ENCODE measurements at places on chromosomes 11 and 22. TPM values are rescaled to one million over a fixed set of nuclear protein-coding genes. Genes with fewer than 3 reads are reported as not detected.

- no peak for DNase-seq
These were observed 1270.2 kb downstream of the BRD1 start for GRCh38 chr22:48557473-48557872.

GRCh38 chr11:19714387-19715363 is 2.0 kb downstream of the NAV2 start:
- peak; percentile 85 for DNase-seq

DNA sequence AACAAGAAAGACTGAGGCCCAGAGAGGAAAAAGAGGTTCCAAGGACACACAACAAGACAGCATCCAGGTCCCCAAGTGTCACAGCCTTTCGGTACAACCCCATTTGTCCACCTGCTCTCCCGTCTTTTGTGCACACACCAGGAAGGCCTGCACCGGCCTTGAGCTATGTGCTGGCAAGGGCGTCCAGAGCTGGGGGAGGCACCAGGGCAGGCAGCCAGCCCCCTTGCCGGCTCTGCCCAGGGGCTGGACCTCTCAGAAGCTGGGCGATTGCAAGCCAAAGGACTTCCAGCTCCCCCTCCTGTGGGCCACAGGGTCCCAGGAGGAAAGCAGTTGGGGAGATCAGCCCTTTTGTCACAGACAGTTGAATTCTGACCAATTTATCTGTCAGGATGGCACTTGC is 210.5 kb downstream of the MN1 start:
- no peak for DNase-seq

- no peak for DNase-seq
These were observed 108.2 kb downstream of the WNT7B start for GRCh38 chr22:45868571-45869339.

GRCh38 chr22:35212009-35212408 is 45.3 kb upstream of the HMGXB4 start:
- DNase-seq: peak; percentile 70

Gene PLA2G3
- not detected for total RNA-seq

Gene OR51B4
- total RNA-seq: 12.8 TPM

DNA sequence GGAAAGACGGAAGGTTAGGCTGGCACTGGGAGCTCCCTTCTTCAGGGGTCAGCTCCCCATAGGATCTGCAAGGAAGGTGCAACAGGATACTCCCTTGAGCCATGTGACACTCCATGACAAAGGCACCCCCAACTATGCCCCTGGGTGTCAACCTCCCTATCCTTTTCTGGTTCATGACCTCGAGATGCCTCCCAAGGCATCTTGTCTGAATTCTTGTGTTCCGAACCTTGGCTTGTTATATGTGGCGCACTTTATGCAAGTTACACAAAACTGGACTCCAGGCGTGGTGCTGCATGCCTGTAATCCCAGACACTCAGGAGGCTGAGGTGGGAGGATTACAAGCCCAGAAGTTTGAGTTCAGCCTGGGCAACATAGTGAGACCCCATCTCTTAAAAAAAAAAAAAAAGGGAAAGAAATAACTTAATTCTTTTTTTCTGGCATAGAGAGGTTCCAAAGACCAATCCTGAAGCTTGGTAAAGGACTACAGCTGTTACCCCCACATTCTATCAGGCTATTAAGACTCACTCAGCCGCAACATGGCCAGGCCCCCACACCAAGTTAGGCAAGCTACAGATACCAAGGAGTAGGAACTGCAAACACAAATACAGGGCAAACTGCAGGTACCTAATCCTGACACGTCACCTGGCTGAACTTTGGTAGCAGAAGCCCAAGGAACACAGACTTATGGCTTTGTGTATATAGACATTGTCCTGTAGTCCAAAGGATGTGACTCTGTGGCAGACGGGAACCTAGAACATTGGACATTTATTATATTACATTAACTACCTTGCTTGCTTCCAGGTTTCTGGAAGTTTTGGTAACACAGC is 1.4 kb downstream of the C11orf24 start:
- no peak for DNase-seq

DNA sequence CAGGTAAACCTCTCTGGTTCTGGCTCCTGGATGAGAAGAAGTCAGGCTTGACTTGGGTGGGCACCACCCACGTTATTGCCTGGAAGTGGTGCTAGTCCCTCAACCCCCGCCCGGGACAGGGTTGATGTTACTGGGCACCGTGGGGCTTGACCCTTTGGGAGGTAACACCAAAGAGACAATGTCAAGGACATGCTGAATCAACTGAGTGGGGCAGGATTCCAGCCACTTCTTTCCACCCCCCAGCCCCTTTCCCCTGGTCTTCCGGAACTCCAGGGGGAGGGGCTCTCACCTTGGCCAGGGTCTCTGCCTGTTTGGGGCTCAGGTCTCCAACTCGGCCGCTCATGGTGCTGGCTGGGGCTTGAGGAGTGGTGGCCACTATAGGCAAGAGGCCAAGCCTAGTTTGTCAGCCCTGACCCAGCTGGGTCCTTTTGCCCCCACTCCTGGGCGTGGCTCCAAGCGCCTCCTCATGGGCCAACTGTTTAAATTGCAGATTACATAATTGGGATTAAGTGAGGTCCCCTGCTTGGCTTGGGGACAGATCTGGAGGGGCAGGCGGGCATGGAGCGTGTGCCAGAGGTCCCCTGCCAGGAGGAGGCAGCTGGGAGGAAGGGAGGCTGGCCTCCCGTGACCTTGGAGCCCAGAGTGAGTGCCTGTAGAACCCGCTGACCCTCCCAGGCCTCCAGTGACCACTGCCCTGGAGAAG is at the start of gene SEC14L3:
TSS of gene SEC14L3 (minus strand) at position 402 of the 703 bp plus-strand sequence. CDS start at position 343, 59 bp downstream.
- no peak for DNase-seq

Gene OR2D2
- not detected for total RNA-seq

Gene OR5B21
- not detected for total RNA-seq

- DNase-seq: no peak
These were observed 12.8 kb downstream of the DGCR2 start for GRCh38 chr22:19109198-19110063.

- DNase-seq: no peak
These were observed 232.5 kb downstream of the RAB38 start for GRCh38 chr11:87942786-87943185.

Gene KIAA0930
- total RNA-seq: 92.5 TPM

Gene OR5AR1
- not detected for total RNA-seq

- no peak for DNase-seq
These were observed 30.7 kb upstream of the TOLLIP start for GRCh38 chr11:1340111-1340510.

DNA sequence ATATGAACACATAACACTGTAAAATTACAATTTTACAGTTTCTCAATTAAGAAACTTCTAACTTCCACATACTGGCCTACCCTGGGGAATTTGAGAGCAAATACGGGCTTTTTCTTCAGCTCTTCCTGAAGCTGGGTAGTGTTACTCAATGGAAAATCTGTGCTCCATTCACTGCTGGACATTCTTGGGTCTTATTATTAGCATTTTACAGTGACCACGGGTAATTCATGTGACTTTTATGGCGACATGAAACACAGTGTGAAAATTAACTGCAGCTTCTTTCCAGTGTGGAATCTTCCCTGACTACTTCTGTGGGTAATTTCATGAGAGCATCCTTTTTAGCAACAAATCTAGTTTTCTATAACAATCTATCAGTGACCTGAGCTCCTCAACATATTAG is 423.7 kb upstream of the ANO5 start:
- DNase-seq: no peak

GRCh38 chr22:24303007-24303406 is 32.4 kb downstream of the SPECC1L start:
- DNase-seq: no peak

DNA sequence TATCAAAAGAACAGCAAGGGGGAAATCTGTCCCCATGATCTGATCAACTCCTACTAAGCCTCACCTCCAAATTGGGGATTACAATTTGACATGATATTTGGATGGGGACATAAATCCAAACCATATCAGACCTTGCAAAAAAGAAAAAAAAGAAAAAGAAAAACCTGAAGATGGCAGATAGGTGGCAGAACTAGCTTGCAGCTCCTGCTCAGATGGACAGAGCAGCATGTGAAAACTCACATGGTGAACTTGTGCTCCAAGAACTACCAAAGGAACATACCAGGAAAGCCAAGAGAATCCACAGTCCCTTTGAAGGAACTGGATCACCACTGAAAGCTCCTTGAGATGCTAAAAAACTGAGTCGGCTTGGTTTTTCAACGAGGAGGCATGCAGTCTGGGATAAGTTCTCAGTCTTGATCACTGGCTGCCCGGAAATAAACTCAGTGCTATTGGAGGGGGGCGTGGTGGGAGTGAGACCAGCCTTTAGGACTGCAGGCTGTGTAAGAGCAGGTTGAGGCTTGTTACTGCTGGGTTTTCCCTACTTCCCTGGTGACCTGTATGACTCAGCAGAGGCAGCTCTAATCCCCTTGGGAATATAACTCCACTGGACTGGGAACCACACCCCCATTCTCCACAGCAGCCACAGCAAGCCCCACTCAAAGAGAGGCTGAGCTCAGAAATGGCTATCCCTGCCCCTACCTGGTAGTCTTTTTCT is 358.3 kb upstream of the ARHGAP42 start:
- DNase-seq: peak; percentile 77

DNA sequence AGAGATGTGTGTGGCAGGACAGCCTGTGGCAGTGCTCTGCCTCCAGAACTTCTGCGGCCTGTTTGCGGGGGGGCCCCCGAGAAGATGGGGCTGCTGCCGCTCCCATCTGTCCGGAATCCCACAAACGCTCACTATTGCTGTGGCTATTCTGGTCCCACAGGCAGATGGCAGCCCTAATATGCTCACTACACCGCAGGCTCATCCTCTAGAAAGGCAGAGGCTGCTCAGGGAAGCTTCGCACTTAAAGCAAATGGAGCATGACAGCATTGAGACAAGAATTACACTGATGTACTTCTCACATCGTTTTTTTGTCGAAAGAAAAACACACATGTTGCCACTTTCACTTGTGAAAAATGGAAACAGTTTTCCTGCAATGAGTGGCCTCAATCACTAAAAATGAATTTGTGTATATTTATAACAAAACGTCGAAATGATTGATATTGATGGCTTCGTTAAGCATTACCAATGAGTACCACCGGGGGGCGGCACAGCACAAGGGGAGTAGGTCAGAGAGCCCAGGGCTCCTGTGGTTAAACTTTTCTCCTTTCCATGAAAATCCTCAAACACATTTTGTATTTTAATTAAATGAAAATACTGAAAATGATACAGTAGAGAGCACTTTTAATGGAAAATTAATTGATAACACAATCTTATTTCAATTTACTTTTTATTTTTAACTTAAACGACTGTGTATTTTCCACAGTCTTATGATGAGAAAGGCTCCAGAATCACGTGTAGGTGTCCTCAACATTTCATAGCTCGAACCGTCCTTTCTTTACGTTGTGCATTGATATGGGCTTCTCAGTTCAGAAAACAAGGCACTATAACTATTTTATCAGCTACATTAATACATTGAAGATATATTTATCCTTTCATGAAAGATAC is 69.1 kb downstream of the CTTN start:
- peak; percentile 52 for DNase-seq

Gene RHOD
- 14.6 TPM for total RNA-seq

DNA sequence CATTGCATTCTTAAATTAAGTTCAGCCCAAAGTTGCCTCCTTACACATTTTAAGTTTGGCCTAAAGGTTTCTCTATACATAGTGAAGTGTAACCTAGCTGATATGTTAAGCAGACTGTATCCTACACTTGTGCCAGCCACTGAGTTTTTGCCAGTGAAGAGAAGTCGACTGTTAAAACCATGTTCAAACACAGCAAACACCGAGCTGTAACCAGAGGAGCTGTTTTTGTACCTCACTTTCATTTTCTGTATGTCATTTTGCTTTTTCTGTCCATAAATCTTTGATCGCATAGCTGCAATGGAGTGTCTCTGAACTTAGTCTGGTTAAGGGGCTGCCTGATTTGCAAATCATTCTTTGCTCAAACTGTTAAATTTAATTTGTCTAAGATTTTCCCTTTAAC is 403.7 kb downstream of the LUZP2 start:
- DNase-seq: no peak

Gene BLID
- 1.5 TPM for total RNA-seq

Gene PDE2A
- 8.8 TPM for total RNA-seq

Gene TUB
- total RNA-seq: 6.0 TPM

GRCh38 chr11:26575946-26576345 is 3.9 kb upstream of the MUC15 start:
- DNase-seq: no peak

Gene VSIG2
- not detected for total RNA-seq

DNA sequence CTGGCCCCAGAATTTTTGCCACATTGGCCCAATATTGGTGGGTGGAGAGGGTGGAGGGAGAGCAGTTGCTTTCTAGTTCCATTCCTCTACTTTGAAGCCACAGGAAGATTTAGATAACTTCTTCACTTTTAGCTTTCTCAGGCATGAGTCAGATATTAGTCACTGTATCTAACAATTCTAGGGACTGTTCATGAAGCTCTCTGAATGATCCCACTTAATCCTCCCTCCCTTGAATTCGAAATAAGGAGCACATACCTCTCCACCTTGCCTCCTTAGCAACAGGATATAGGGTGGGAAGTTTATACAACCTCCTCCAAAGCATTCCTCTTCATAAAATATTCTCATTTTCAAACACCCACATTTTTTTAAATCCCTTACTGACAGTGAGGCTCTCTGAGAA is 13.5 kb downstream of the FSHB start:
- DNase-seq: peak; percentile 97

GRCh38 chr11:100612766-100613165 is 74.3 kb upstream of the ARHGAP42 start:
- DNase-seq: no peak

Gene OR56B1
- total RNA-seq: not detected

DNA sequence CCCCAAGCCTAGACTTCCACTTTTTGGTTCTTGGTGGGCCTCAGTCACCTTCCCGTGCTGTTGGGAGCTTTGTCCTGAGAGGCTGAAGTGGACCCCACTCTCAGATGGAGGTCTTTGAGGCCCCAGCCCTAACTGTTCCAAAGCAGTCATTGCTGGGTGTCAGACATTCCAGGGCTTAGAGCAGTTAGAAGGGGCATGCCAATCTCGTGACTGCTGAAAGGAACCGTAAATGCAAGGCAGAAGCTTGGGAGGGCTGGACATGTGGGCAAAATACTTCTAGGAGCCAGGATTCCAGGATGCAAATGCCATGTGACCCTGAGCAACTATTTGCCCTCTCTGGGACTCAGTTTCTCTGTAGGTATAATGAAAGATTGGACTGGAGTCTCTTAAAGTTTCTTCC is 118.8 kb upstream of the CRYBB3 start:
- no peak for DNase-seq

DNA sequence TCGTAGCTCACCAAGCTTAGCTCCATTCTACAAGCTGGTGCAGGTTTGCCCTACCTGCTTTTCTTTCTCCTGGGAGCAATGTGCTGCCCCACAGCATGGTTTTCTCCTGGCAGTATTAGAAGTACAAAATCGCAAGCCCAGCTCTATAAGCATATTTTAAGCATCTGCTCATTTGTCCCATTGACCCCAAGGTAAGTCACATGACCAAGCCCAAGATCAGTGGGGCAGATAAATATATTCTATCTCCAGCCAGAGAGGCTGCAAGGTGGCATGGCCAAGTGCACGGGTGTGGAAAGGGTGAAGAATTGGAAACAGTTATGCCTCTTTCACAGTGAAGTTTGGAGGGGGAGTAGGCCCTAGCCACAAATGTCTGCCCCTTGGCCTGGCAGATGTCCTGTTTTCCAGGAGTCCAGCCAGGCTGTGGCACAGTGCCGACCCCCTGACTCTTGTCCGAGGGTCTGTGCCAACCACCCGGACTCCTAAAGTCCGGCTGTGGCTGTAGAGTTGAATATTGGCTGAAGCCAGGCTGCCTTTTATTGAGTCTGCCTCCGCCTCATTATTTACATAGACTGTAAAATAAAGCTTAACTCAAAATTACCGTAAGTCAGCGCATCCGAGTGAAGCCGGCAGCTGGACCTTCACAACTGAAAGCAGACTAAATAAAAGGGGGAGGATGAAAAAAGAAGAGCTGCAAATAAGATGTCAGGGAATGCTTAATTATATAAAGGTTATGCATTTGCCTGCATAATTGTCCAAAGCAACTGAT is 165.7 kb downstream of the COMMD9 start:
- DNase-seq: no peak

Data from A172 (cell line).